ENCODE measurements at places on chromosomes 6 and 20. TPM values are rescaled to one million over a fixed set of nuclear protein-coding genes. Genes with fewer than 3 reads are reported as not detected.

- no peak overlapping the region for H3K27ac ChIP-seq
- no peak for DNase-seq
- peaks cover 20% of the 10 kb centered on the region for H3K36me3 ChIP-seq
These were observed 6.4 kb downstream of the SERPINB9 start for GRCh38 chr6:2896741-2897140.

GRCh38 chr6:134936476-134936875 is 13.4 kb downstream of the ALDH8A1 start:
- no peak overlapping the region for H3K4me3 ChIP-seq
- H3K27ac ChIP-seq: no peak overlapping the region
- H3K27me3 ChIP-seq: no peaks in the 10 kb centered on the region
- H3K36me3 ChIP-seq: no peaks in the 10 kb centered on the region
- no peaks in the 10 kb centered on the region for H3K4me1 ChIP-seq
- DNase-seq: no peak

DNA sequence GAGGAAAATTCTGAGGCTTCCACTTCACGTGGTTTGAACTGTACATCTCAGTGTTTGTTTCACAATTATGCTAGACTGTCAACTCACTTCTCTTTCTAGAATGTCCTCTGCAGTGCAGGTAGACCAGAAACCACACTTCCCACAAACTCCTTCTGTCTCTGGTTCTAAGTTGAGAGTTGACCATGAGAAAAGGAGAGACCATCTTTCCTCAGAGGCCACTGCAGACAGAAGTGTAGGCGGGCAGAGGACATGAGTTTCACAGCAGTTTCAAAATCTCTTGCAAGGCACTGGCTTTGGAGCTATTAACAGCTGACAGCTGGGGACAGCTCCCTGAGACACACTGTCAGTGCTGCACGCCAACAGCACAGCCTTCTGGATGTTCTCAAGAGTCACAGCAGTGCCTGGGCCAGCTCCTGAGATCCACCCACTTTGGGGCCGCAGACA is 55.4 kb upstream of the MOXD1 start:
- no peak for DNase-seq
- H3K27me3 ChIP-seq: no peaks in the 10 kb centered on the region
- H3K36me3 ChIP-seq: peaks cover 25% of the 10 kb centered on the region
- H3K4me3 ChIP-seq: no peak overlapping the region

DNA sequence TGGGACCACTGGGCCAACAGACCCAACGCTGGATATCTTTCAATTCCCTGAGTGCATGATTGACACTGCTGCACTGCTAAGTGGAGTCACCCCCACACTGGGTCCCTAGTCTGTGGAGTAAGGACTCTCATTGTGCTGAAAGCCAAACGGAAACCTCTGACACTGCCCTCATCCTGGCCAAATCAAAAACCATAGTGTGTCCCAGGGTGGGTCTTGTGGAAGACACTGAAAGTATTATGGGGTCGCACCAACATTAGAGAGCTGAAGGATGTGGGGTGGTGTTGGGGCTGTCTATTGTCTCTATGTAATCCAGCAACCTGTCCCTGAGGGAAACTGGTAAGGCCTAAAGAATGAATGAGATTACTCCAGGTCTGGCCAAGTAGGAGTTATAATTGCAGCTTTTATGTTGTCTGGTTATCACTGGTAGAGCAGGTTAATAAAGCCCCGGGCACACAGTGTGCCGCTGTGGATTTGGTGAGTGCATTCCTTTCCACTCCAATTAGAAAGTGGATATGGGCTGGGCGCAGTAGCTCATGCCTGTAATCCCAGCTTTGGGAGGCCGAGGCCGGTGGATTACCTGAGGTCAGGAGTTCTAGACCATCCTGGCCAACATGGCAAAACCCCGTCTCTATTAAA is 57.9 kb downstream of the HLA-A start:
- DNase-seq: no peak
- no peaks in the 10 kb centered on the region for H3K27me3 ChIP-seq
- H3K4me1 ChIP-seq: no peaks in the 10 kb centered on the region
- H3K27ac ChIP-seq: no peak overlapping the region
- H3K4me3 ChIP-seq: no peak overlapping the region

- DNase-seq: no peak
- no peaks in the 10 kb centered on the region for H3K36me3 ChIP-seq
- H3K4me1 ChIP-seq: peaks cover 12% of the 10 kb centered on the region
- no peak overlapping the region for H3K4me3 ChIP-seq
- H3K27me3 ChIP-seq: no peaks in the 10 kb centered on the region
- no peak overlapping the region for H3K27ac ChIP-seq
These were observed 4.1 kb upstream of the CEP250 start for GRCh38 chr20:35451295-35451694.

DNA sequence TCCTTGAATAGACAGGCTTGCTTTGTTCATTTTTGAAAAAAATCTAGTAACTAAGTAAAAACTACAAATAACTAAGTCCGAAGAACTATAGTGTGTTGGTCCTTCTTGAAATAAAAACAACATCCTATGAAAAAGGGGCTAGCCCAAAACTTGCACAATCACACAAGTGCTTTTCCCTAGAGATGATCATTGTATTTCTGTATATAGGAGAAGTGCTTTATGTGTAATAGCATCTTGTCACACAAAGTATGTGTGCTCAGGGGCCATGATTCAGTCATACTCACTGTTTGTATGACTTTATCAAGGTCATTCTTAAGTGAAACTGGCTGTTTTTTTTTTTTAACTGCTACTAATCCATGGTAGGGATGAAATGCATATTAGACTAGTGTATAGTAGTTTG is 179.8 kb downstream of the DTNBP1 start:
- no peak for DNase-seq
- no peak overlapping the region for H3K27ac ChIP-seq
- no peaks in the 10 kb centered on the region for H3K27me3 ChIP-seq
- H3K4me1 ChIP-seq: peaks cover under 1% of the 10 kb centered on the region
- H3K4me3 ChIP-seq: no peak overlapping the region

DNA sequence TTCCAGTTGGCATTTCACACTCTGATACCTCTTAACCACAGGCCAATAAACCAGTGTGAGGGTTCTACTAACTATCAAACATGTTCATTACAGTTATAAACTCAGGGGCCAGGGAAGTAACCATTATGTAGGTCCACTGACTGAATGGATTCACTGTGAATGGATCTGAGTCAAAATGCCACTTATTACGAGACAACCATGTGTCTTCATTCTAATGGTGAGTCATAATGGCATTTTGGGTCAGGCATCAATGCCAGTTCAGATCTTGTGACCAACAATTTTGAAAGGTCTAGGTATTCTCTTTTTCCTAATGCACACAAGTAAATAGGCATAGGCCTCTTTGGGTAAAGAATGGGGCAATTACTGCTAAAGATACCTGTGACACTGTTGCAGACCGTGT is 112.2 kb upstream of the HEY2 start:
- H3K27ac ChIP-seq: no peak overlapping the region
- no peaks in the 10 kb centered on the region for H3K36me3 ChIP-seq
- H3K4me1 ChIP-seq: no peaks in the 10 kb centered on the region
- DNase-seq: no peak
- no peaks in the 10 kb centered on the region for H3K27me3 ChIP-seq

- no peak overlapping the region for H3K4me3 ChIP-seq
- no peak for DNase-seq
- H3K4me1 ChIP-seq: no peaks in the 10 kb centered on the region
- H3K27ac ChIP-seq: no peak overlapping the region
These were observed 13.2 kb upstream of the TFB1M start for GRCh38 chr6:155327326-155328073.

ZSCAN12 gene
- 4.3 TPM for total RNA-seq

LY6G5C gene
- total RNA-seq: not detected
